CD4-positive, alpha-beta memory T cell (primary cell): ENCODE measurements at places on chromosomes 7 and 10. TPM values are rescaled to one million over a fixed set of nuclear protein-coding genes. Genes with fewer than 3 reads are reported as not detected.

Gene VSTM2A
- not detected for polyA plus RNA-seq

DNA sequence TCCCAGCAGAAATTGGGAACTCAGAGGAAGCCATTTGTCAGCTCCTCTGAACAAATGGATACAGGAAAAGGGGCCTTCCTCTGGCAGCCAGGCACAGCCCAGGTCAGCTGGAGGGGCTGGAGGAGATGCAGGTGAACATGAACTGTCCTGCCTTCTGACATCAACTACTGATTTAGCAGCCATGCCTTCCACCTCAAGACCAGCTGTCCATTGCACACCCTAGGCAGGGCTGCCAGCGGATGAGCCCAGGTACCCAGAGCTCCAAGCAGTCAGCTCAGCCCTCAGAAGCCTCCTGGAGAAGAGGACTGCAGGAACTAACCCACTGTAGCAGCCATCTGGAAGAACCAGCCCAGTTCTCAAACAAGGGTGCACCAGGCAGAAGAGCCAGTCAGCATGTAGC lies 44.1 kb upstream of the GDF10 start:
- no peaks in the 10 kb centered on the region for H3K27me3 ChIP-seq
- H3K4me3 ChIP-seq = no peak overlapping the region
- H3K36me3 ChIP-seq = no peaks in the 10 kb centered on the region
- no peak overlapping the region for H3K27ac ChIP-seq

DNA sequence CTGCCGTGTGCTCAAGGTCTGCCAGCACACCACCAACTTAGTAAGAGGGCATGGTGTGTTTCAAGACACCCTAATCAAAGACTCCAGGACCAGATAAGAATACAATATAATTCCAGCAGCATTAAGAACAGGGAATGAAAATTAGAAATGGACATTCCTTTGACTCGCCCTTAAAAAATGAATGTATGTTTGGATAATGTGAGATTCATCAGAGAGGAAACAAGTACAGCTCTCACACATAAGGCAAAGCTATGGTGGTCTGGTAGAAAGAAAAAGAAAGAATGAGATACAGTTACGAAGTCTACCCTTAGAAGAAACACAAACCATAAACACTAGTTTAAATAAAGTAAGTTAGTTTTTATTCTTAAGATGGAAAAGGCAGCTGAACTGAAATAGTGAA lies 174.8 kb upstream of the ANK3 start:
- no peaks in the 10 kb centered on the region for H3K27me3 ChIP-seq
- no peak overlapping the region for H3K4me3 ChIP-seq
- H3K4me1 ChIP-seq = peaks cover 4% of the 10 kb centered on the region
- H3K36me3 ChIP-seq = no peaks in the 10 kb centered on the region
- H3K27ac ChIP-seq = no peak overlapping the region

DNA sequence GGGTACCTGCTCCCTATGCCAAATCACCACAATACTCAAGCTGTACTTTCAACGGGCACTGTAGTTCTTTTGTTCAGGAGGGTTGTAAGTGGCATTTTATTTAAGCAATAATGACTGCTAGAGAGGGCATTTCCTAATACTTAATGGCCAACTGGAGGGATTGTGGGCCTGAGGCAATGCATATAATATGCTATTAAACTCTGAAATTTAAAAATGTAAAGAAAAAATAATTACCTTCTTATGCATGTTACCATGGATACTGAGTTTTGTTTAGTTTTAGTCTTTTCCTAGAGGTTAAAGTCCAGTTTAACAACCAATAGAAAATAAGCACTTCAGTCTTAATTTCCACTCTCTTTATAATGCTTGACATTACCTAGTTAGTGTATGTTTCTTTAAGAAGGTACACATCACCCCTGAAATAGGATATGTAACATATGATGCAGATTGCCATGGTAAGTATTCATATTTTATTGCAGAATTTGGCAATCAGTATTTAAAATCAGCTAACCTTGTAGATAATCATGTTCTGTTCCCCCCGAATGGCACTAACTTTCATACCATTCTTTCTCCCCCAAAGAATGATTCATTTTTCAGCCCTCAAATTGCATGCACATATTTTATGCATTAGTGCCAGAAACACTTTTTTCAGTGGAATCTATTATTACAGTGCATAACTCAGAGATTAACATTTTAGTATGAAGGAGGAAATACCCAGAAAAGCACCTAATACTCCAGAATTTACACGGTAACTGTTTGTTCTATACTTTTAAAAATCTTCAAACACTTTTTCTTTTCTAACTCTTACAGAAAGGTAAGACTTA lies 90.3 kb upstream of the ZNF438 start:
- DNase-seq = no peak
- H3K36me3 ChIP-seq = no peaks in the 10 kb centered on the region
- H3K4me3 ChIP-seq = no peak overlapping the region
- no peaks in the 10 kb centered on the region for H3K27me3 ChIP-seq
- H3K4me1 ChIP-seq = no peaks in the 10 kb centered on the region
- no peak overlapping the region for H3K27ac ChIP-seq

DNA sequence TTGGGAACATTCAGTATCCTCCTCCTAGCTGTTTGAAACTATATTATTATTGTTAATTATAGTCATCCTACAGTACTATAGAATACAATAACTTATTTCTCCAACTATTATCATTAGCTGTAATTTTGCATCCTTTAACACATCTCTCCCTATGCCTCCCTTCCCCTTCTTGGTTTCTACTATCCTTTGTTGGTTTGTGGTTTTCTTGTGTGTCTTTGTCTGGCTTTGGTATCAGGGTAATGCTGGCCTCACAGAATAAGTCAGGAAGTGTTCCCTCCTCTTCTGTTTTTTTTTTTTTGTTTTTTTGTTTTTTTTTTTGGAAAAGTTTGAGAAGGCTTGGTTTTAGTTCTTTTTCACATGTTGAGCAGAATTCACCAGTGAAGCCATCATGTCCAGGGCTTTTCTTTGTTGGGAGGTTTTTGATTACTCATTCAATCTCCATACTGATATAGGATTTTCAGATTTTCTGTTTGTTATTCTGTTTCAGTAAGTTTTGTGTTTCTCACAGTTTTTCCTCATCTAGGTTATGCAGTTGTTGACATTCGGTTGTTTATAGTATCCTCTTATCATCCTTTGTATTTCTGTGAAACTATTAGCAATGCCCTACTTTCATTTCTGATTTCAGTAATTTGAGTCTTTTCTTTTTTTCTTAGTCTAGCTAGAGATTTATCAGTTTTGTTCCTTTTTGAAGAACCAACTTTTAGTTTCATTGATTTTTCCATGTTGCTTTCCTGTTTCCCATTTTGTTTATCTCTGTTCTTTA lies 21.6 kb downstream of the C1GALT1 start:
- no peaks in the 10 kb centered on the region for H3K36me3 ChIP-seq
- DNase-seq = no peak
- H3K27me3 ChIP-seq = no peaks in the 10 kb centered on the region
- H3K4me3 ChIP-seq = no peak overlapping the region

- DNase-seq = no peak
- no peaks in the 10 kb centered on the region for H3K27me3 ChIP-seq
- no peak within 1 kb of the TSS for H3K27ac ChIP-seq
- H3K36me3 ChIP-seq = no peaks in the 10 kb centered on the region
- peak within 1 kb of the TSS; percentile 11 for H3K4me3 ChIP-seq
- H3K4me1 ChIP-seq = no peaks in the 10 kb centered on the region
Measured at GRCh38 chr10:132065491-132066105, at the start of gene JAKMIP3. TSS of gene JAKMIP3 (plus strand) at chr10:132065946. CDS start at chr10:132104809, 38,863 bp downstream.

Gene KIAA1549
- not detected for polyA plus RNA-seq
